ENCODE measurements at places on chromosomes 1 and 21.
A peak's percentile ranks its signal among the peaks of the same experiment; 100 is the strongest.

GRCh38 chr1:63775418-63776127, 1.8 kb downstream of the ROR1 start:
- no peak for DNase-seq

GRCh38 chr1:26075421-26076144, 8.2 kb upstream of the TRIM63 start:
- DNase-seq: no peak

DNA sequence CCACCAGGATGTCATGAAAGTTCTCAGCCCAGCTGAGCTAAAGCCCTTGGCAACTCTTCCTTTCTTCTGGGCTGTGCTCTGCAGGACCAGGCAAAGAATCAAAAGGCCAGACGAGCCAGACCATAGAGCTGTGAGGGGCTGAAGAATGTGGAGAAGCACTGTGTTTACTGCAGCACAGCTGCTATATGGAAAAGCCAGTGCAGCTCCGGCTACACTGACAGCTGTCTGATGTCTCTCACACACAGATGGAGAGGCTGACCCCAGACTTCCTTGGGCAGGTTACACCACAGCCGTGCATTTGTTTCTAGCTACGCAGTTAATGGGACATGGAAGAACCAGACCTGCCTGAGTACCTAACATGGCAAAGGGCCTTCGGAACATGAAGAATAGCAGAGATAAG, 40.3 kb downstream of the CD247 start:
- DNase-seq: no peak

- DNase-seq: no peak
These were observed 72.6 kb upstream of the ABCG1 start for GRCh38 chr21:42146273-42146805.

DNA sequence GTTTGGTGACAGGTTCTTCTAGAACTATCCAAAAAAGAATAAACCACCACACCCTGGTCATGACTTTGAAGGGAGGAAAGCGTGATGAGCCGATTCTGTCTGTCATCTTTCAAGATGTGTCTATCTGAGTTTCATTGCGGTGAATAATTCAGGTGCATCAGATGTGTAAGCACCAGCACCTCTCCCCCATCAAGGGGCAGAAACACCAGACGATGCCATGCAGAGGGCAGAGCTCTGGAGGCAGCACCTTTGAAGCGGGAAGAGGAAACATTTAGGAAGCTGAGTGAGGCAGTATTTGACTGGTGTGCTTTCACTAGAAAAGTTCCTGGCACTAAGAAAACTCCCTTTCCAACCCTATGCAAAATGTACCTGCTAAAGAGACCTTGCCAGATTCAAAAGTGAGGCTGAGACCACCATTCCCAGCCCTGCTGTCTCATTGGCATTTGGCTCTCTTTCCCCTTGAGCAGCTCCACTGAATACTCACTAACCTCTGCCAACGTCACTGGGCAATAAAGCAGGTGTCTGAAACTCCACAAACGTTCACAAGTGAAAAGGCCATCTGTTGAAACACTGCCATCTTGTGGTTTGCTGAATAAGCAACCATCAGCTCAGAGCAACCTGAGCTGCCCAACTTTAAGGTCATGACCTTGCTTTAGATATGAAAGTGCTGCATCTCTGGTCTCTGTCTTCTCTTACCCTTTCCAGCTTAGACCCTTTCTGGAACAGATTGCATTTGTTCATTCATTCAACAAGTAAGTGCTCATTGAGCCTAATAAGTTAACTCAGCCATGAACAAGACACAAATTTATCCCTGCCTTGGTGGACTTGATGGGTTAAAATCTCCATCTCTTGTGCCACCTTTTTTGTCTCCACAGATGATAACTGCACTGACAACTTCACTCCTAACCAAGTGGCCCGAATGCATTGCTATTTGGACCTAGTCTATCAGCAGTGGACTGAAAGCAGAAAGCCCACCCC, 228.6 kb downstream of the PAPPA2 start:
- peak; percentile 45 for DNase-seq

GRCh38 chr1:97942161-97943123, 21.6 kb upstream of the DPYD start:
- no peak for DNase-seq

- DNase-seq: no peak
These were observed 204.0 kb upstream of the C21orf91 start for GRCh38 chr21:18023157-18023556.

- no peak for DNase-seq
These were observed 261.1 kb downstream of the CAMTA1 start for GRCh38 chr1:7046314-7046713.

GRCh38 chr1:207453710-207454045, 450 bp upstream of the CR2 start:
- no peak for DNase-seq

GRCh38 chr21:45542667-45543370, 579 bp upstream of the SLC19A1 start:
- no peak for DNase-seq

DNA sequence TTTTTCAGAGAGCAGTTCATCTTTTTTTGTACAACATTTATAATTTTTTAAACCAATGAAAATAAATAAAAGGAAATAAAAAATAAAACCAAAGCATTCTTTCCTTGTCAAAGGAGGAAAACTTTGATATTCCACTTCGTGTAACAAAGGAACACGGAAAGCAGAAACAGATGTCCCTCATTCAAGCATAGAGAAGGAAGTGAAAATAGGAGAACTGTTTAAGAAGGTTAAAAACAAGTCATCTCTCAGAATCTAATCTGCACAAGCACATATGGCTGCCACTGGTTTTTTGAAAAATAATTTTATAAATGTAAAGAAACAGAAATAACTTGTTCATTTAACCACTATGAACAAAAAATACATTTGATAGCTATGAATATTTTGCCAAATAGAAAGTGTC, 35.9 kb upstream of the ZNF644 start:
- DNase-seq: no peak

GRCh38 chr1:172894349-172895049, 156.2 kb downstream of the TNFSF18 start:
- DNase-seq: peak; percentile 52

- no peak for DNase-seq
These were observed 19.9 kb downstream of the ACOT11 start for GRCh38 chr1:54567961-54568360.

- DNase-seq: no peak
These were observed 323.9 kb downstream of the DISC1 start for GRCh38 chr1:231950331-231951128.

- no peak for DNase-seq
These were observed 6.6 kb upstream of the C1orf174 start for GRCh38 chr1:3906672-3907020.

- DNase-seq: no peak
These were observed 389.7 kb downstream of the PTPRU start for GRCh38 chr1:29626066-29626465.

GRCh38 chr1:232538224-232538942, 91.5 kb downstream of the SIPA1L2 start:
- no peak for DNase-seq

DNA sequence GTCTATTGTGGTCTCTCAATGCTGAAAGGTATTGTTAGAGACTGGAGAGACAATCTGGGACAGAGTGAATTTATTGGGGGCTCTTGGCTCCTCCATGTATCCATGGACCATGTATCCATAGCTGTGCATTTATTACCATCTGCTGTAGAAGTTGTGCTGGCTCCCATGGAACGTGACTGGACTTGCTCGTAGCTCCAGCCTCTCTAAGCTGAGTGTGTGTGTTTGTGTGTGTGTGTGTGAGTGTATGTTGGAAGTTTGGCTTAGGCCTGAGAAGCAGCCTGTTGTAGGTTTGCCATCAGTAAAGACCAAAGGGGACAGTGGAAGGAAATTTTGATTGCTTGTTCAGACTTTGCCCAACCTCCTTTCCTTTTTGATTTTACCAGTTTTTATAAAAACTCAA, 105.7 kb upstream of the USP24 start:
- no peak for DNase-seq

GRCh38 chr1:9006956-9007615, 19.1 kb downstream of the SLC2A7 start:
- DNase-seq: no peak

GRCh38 chr21:26845066-26845758, at the start of gene ADAMTS1:
TSS of gene ADAMTS1 (minus strand) at chr21:26845409. CDS start at chr21:26844954, 455 bp downstream.
- DNase-seq: peak; percentile 24

DNA sequence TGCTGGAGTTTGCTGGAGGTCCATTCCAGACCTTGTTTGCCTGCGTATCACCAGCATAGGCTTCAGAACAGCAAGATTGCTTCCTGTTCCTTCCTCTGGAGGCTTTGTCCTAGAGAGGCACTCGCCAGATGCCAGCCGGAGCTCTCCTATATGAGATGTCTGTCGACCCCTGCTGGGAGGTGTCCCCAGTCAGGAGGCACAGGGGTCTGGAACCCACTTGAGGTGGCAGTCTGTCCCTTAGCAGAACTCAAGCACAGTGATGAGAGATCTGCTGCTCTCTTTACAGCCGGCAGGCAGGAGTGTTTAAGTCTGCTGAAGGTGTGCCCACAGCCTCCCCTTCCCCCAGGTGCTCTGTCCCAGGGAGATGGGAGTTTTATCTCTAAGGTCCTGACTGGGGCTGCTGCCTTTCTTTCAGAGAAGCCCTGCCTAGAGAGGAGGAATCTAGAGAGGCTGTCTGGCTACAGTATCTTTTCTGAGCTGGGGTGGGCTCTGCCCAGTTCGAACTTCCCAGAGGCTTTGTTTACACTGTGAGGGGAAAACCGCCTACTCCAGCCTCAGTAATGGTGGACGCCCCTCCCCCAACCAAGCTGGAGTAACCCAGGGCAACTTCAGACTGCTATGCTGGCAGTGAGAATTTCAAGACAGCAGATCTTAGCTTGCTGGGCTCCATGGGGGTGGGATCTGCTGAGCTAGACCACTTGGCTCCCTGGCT, 205.0 kb downstream of the GPR52 start:
- DNase-seq: no peak

- no peak for DNase-seq
These were observed 2.9 kb upstream of the OBSCN start for GRCh38 chr1:228204958-228205357.

- no peak for DNase-seq
These were observed 167.7 kb downstream of the TOMM20 start for GRCh38 chr1:234960722-234961455.

GRCh38 chr1:43731867-43732531, 24.7 kb downstream of the ST3GAL3 start:
- DNase-seq: no peak

- DNase-seq: no peak
These were observed 10.6 kb downstream of the RGSL1 start for GRCh38 chr1:182460550-182460951.

- peak; percentile 40 for DNase-seq
These were observed 24.2 kb upstream of the EYA3 start for GRCh38 chr1:28112388-28113241.

- DNase-seq: no peak
These were observed 9.2 kb upstream of the ZNF644 start for GRCh38 chr1:91031081-91031480.

DNA sequence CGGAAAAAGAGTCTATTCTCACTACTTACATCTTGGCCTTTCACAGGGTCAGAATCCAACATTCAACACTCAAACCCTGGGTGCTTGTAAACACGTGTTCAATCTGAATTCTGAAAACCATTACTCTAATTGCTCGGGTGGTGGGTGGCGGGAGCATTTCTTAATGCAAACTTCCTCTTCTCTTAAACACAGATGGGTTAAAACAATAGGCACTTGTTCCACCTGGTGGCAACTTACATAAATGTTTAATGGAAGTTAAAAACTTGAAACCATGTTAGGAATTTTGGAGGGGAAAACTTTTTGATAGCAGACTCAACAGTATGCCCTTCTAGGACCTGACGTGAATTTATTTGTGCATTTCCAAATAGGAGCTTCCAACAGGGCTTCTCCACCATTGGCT, 23.4 kb upstream of the TDRD10 start:
- DNase-seq: no peak

DNA sequence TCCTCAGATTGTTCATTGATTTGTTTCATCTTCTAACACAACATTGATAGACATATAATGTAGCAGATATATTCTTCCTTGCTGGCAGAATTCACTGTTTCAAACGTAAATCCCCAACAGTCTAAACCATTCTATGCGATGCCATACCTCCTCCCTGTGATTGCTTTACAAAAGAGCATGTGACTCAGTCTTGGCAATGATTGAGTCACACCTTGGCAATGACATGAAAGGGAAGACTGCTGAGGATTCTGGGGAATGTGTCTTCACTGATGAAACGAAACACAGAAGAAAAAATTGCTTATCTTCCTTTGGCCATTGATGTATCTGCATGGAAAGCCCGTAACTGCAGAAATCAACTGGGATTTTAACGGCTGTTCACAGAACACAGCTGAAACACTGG, 409.6 kb upstream of the ZRANB2 start:
- DNase-seq: no peak

GRCh38 chr1:20281801-20282200, 8.9 kb upstream of the VWA5B1 start:
- no peak for DNase-seq

- DNase-seq: peak; percentile 25
These were observed 47.1 kb upstream of the IRF2BP2 start for GRCh38 chr1:234656944-234657654.
